ENCODE measurements at places on chromosomes 7 and 10.

- no peak for DNase-seq
These were observed 15.9 kb downstream of the GUSB start for GRCh38 chr7:65966146-65966545.

GRCh38 chr10:114869520-114869892 is 47.9 kb downstream of the FHIP2A start:
- no peak for DNase-seq

GRCh38 chr10:62853710-62854109 is 37.5 kb upstream of the EGR2 start:
- DNase-seq = peak; percentile 24

GRCh38 chr10:86389441-86390193 is 23.0 kb upstream of the GRID1 start:
- DNase-seq = no peak

- no peak for DNase-seq
These were observed 122.7 kb downstream of the CUL2 start for GRCh38 chr10:34967335-34967880.
